ENCODE measurements at places on chromosomes 11 and 22. TPM values are rescaled to one million over a fixed set of nuclear protein-coding genes. Genes with fewer than 3 reads are reported as not detected.

Gene MIOX
- 0.32 TPM for total RNA-seq

Gene MMP7
- not detected for total RNA-seq

Gene CCDC117
- total RNA-seq = 38.2 TPM

Gene UPK3A
- total RNA-seq = not detected

Gene SORL1
- total RNA-seq = 117 TPM

Gene PAX6
- not detected for total RNA-seq

Gene MRGPRF
- total RNA-seq = not detected

All from T-helper 1 cell treated with Interleukin-12 subunit alpha and Interleukin-12 subunit beta and Interleukin-4 antibody, amounts not matched to agents 30 ng/mL and 1 ng/mL, for 36 hours (primary cell).